ENCODE measurements at places on chromosomes 11 and 22. TPM values are rescaled to one million over a fixed set of nuclear protein-coding genes. Genes with fewer than 3 reads are reported as not detected.

IGF2 gene
- polyA plus RNA-seq, result not detected

DNA sequence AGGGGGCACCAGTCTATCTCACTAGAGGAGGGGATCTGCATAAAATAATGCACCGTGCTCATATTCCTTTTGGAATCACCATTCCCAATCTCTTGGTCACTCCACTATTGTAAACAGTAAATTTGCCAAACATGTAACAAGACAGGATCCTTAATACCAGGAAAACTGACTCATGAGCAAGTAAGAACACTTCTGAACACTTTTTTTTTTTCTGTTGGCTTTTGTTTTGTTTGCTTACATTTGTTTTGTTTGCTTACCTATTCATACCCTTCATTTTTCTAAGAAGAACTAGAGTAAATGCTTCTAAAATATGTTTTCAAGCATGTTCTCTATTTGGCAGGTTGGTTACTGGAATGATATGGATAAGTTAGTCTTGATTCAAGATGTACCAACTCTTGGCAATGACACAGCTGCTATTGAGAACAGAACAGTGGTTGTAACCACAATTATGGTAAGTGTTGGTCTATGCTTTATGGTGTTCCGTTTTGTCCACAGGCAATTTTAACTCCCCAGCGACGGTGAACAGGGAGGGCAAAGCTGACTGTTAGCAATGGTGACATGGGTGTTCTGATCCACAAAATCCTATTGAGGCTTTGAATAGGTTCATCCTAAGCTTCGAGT is 111.8 kb downstream of the MSANTD4 start:
- DNase-seq, result no peak
- H3K27ac ChIP-seq, result no peak overlapping the region
- no peaks in the 10 kb centered on the region for H3K4me1 ChIP-seq
- no peaks in the 10 kb centered on the region for H3K27me3 ChIP-seq
- no peaks in the 10 kb centered on the region for H3K36me3 ChIP-seq
- no peak overlapping the region for H3K4me3 ChIP-seq

DNA sequence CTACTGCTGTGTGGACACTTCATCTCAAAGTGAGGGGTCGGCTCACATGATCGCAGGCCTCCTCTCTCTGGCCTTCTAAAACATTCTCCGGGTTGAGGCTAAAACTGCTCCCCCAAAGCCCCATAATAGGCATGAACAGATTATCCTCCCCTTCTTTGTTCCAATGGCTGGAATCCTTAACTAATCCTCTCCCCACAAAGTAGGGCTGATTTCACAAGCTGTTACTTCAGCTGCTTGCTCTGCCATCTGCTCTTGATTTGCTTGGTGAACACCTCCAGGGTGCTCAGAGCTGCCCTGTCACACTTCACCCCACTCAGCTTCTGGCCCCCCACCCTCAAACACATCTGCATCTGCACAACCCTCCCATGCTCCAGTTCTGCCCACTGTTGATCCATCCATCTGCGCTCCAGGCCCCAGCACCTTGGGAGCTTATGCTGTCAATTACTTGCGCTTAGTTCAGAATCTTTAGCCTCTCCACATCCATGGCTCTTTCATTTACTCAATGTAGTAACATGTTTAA is 173.1 kb upstream of the API5 start:
- H3K4me3 ChIP-seq, result no peak overlapping the region
- no peak overlapping the region for H3K27ac ChIP-seq
- H3K36me3 ChIP-seq, result no peaks in the 10 kb centered on the region
- no peaks in the 10 kb centered on the region for H3K27me3 ChIP-seq

DNA sequence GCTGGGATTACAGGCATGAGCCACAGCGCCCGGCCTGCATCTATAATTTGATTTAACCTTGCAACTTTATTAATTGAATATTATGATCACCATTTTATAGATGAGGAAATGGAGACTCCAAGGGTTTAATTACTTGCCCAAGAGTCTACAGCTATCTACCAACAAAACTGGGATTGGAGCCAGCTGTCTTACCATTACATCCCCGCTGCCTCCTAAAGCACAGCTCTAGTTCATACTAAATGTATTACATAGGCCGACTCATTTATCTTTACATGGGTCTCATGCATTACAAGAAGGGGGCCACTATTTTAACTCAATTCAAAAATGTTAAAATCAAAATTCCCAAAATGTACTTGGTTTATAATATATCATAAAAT is 14.1 kb upstream of the TMA7B start:
- peaks cover 69% of the 10 kb centered on the region for H3K4me1 ChIP-seq
- H3K36me3 ChIP-seq, result no peaks in the 10 kb centered on the region
- H3K27ac ChIP-seq, result no peak overlapping the region
- no peak overlapping the region for H3K4me3 ChIP-seq
- DNase-seq, result no peak

GRCh38 chr11:35635933-35636332 is 17.7 kb downstream of the FJX1 start:
- H3K4me3 ChIP-seq, result no peak overlapping the region
- DNase-seq, result no peak
- peaks cover 5% of the 10 kb centered on the region for H3K27me3 ChIP-seq
- no peak overlapping the region for H3K27ac ChIP-seq

- peaks cover 72% of the 10 kb centered on the region for H3K4me1 ChIP-seq
- no peaks in the 10 kb centered on the region for H3K36me3 ChIP-seq
- H3K4me3 ChIP-seq, result no peak overlapping the region
- H3K27me3 ChIP-seq, result no peaks in the 10 kb centered on the region
- DNase-seq, result peak; percentile 59
Observed at GRCh38 chr11:114180301-114181055, 115.7 kb upstream of the NNMT start.

DEUP1 gene
- not detected for polyA plus RNA-seq

NLRX1 gene
- 6.3 TPM for polyA plus RNA-seq

SLC16A8 gene
- polyA plus RNA-seq, result not detected

DNA sequence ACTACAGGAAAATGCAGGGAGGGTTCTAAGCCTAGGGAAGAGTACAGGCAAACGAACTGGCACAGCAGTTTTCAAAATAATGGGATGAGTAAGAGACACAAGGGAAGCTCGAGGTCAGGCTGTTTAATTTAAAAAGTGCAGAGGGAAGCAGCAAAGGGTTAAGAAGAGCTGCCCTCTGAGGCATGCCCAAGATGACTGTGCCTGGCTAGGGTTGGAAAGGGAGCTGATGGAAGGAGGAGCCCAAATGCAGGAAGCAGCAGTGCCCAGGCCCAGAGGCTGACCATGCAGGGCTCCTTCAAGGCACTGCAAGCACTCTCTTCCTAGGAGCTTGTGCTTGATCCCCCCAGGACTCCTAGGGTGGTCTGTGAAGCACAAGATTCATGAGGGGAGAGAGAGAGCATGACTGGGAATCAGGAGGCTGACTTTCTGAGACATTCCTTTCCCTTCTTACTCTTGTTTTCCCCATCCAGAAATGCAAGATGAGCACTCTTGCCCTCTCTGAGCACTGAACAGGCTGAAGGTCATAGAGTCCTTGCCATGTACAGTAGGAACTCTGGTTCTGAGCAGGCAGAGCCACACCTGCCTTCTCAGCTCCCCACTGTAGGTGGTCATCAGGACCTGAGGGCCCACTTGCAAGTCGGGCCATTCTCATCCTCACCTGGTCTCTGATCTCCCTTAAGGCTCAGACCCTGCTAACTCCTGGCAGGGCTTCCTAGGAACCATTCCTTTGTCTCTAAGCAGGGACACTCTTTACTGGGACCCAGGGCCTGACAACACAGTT is 46.7 kb upstream of the DRD2 start:
- H3K4me1 ChIP-seq, result no peaks in the 10 kb centered on the region
- no peak for DNase-seq
- H3K27me3 ChIP-seq, result no peaks in the 10 kb centered on the region
- H3K4me3 ChIP-seq, result no peak overlapping the region

- H3K36me3 ChIP-seq, result no peaks in the 10 kb centered on the region
- H3K27me3 ChIP-seq, result peaks cover 52% of the 10 kb centered on the region
- DNase-seq, result peak; percentile 46
- H3K27ac ChIP-seq, result no peak within 1 kb of the TSS
- H3K4me1 ChIP-seq, result peaks cover 28% of the 10 kb centered on the region
Observed at GRCh38 chr11:111540114-111540936, at the start of gene LAYN. Gene LAYN (plus strand): TSS chr11:111540720. CDS start chr11:111540844, 124 bp downstream.

FHIP1B gene
- polyA plus RNA-seq, result 37.1 TPM

DNA sequence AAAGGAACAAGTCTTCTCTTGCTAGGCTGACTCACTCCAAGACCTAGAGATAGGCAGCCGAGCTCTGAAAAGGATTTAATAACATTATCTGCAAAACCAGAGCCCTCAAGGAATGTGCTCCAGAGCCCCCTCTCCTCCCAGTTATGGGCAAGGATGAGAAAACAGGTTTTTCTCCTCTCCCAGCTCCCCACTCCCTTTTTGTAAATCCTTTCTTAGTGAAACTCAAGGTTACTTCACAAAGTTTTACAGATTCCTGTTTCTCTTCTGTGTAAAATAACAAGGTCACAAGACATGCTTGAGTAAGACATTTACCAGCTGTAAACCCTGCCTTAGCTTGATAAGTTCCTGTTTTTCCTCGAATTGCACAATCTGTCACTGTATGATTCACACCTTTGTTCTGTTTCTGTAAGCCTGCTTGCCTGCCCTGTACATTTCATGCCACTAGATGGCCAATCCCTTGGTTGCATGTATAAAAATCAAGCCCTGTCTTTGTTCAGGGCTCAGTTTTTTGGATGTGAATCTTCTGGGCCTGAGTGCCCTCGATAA is 489.4 kb downstream of the KCNA4 start:
- no peak overlapping the region for H3K4me3 ChIP-seq
- no peak for DNase-seq
- no peaks in the 10 kb centered on the region for H3K4me1 ChIP-seq
- H3K36me3 ChIP-seq, result no peaks in the 10 kb centered on the region

DNA sequence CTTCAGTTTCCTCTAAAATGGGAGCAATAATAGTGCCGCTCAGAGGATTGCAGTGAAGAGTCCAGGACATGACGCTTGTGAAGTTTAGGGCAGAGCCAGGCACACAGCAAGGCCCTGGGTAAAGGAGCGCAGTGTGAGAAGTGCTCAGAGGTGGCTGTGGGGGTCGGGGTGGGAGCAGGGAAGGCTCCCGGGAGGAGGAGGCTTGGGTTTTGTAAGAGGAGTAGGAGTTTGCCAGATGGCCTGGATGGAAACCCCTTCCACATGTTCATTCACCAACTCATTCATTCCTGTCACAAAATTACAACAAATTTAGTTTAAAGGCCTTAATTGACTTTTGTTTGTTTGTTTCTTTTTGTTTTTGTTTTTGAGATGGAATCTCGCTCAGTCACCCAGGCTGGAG is 17.0 kb downstream of the CRYBB2 start:
- DNase-seq, result no peak
- no peaks in the 10 kb centered on the region for H3K27me3 ChIP-seq
- no peak overlapping the region for H3K4me3 ChIP-seq

FGF19 gene
- polyA plus RNA-seq, result not detected

- peak overlapping the region; percentile 45 for H3K4me3 ChIP-seq
- H3K36me3 ChIP-seq, result no peaks in the 10 kb centered on the region
- no peaks in the 10 kb centered on the region for H3K27me3 ChIP-seq
- peak; percentile 25 for DNase-seq
- H3K27ac ChIP-seq, result peak overlapping the region; percentile 64
- peaks cover 74% of the 10 kb centered on the region for H3K4me1 ChIP-seq
Observed at GRCh38 chr22:48099251-48099650, 1336.8 kb downstream of the TBC1D22A start.

GRCh38 chr11:33320814-33321330 is 63.7 kb downstream of the HIPK3 start:
- H3K27me3 ChIP-seq, result no peaks in the 10 kb centered on the region

DNA sequence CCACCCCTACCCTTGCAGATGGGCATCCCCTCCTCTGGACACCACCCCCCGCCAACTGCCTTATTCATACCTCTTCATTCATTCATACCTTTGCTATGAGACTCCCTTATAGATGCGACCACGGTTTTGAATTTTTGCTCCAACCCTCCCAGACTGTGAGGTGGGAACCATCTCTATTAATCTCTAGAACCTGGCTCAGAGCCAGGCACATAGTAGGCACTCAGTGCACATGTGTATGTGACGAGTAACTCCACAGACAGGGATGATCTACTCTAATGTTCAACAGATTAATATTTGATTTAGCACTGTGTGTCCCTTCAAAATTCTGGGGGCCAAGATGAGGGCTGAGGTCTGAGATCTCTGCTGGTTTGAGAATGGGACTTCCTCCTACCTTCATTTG is 220.4 kb downstream of the ST3GAL4 start:
- H3K27me3 ChIP-seq, result no peaks in the 10 kb centered on the region
- no peak overlapping the region for H3K27ac ChIP-seq
- no peak overlapping the region for H3K4me3 ChIP-seq
- H3K4me1 ChIP-seq, result no peaks in the 10 kb centered on the region
- DNase-seq, result no peak
- no peaks in the 10 kb centered on the region for H3K36me3 ChIP-seq

- no peak overlapping the region for H3K27ac ChIP-seq
- H3K4me1 ChIP-seq, result peaks cover 11% of the 10 kb centered on the region
- no peak overlapping the region for H3K4me3 ChIP-seq
- no peak for DNase-seq
- no peaks in the 10 kb centered on the region for H3K27me3 ChIP-seq
Observed at GRCh38 chr11:111347002-111347722, 31.9 kb downstream of the POU2AF1 start.

DNA sequence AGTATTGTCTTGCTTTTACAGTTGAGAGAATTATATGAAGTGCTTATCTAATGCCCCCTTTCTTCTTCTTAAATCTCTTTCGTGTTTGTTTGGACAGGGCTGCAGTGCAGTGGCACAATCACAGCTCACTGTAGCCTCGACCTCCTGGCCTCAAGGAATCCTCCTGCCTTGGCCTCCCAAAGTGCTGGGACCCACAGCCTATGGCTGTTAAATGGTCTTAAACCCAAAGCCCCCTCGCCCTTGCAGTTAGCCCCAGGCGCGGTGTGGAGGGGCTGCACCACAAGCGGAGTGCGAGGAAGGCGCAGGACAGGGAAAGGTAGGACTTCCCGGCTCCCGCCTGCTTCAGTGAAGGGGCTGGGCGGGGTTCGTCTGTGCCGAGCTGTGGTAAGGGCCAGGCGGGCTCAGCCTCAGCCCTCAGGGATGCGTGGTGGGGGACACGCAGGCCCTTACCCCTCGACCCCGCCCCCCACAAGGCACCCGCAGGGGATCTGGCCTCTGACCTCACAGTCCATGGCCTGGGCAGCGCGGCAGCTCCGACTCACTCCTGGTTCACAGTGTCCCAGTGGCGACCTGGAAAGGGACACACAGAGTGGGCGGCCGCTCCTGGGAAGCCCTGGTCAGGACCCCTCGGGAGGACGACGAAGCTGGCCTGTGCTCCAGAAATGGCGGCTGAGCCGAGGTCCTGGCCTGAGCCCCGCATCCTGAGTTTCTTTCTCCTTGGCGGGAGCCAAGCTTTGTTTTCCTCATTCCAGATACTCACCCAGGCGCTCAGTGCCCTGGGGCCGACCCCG is 24.5 kb downstream of the BID start:
- no peaks in the 10 kb centered on the region for H3K4me1 ChIP-seq
- no peak for DNase-seq
- H3K36me3 ChIP-seq, result no peaks in the 10 kb centered on the region
- H3K27me3 ChIP-seq, result no peaks in the 10 kb centered on the region
- no peak overlapping the region for H3K27ac ChIP-seq
- H3K4me3 ChIP-seq, result no peak overlapping the region

DNA sequence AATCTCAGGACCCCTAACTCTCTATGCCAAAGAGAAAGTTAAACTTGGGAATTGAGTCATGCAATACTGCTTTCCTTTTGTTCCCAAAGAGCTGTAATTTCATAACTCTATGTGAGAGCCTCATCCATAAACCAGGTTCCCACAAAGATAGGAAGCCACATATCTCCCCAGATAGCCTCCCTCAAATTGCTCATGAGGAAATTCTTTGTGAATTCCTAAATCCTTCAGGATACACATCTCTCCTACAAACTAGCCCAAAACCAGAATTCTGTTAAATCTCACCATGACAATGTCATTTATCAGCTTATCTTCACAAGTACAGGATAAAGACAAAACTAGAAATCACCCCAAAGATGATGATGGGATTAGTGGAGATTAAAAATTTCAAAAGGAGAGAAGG is 4.7 kb upstream of the NXPE2 start:
- H3K27me3 ChIP-seq, result no peaks in the 10 kb centered on the region
- H3K4me3 ChIP-seq, result no peak overlapping the region
